Activated T-cell treated with anti-CD3 and anti-CD28 coated beads for 48 hours (primary cell): ENCODE measurements at places on chromosomes 4 and X.
A peak's percentile ranks its signal among the peaks of the same experiment; 100 is the strongest.

- DNase-seq = no peak
Observed at GRCh38 chrX:37370499-37371141, 21.5 kb downstream of the PRRG1 start.

GRCh38 chr4:86818211-86818610 is 31.0 kb downstream of the SLC10A6 start:
- no peak for DNase-seq

DNA sequence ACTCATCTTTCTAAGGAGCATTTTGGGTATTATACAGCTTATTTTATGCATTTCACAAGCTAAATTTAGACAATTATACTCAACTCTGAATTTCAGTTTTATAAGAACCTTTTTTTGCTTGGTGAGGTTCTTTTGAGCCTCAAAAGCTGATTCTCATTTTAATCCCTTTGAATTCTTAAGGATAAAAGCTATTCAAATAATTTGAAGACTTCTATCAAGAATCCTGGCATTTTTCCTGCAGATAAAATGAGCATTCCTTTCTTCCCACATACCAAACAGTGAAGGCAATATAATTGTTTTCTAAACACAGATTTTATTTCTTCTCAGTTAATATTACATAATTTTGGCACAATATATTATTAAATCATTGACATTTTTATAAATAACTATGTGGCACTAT is 118.4 kb upstream of the GPM6A start:
- no peak for DNase-seq

- DNase-seq = no peak
Observed at GRCh38 chr4:23023666-23024065, 330.9 kb downstream of the GBA3 start.

DNA sequence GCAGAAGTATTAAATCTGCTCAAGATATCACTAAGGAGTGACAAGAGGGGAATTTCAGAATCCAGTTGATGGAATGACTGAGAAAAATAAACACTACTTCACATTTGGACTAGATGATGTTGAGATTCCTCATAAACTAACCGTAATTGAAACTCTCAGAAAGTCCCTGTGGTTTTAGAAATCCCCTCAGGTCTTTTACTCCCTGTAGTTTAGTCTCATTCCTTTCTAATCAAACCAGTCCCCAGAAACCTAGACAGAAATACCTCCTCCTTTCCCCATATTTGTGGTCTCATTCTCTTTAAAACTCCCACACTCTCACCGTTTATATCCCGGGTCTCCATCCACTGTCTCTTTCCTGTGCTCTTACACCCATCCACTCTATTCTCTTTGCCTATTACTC is 15.0 kb upstream of the TLR1 start:
- no peak for DNase-seq

DNA sequence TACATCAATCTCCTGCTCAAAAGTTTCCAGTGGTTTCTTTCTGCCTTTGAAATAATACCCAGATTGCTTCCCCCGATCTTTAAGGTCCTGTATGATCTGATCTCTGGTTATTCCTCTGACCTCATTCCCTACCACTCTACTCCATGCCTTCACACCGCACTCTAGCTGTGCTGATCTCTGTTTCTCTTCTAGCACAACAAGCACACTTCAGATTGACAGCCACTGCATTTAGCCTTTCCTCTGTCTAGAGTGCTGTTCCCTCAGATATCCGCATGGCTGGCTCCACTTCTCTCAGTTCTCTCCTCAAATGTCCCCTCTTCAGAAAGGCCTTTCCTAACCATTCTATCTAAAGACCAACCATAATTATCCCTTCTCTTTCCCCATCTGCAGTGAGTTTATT is 370.4 kb upstream of the FGF13 start:
- DNase-seq = no peak

DNA sequence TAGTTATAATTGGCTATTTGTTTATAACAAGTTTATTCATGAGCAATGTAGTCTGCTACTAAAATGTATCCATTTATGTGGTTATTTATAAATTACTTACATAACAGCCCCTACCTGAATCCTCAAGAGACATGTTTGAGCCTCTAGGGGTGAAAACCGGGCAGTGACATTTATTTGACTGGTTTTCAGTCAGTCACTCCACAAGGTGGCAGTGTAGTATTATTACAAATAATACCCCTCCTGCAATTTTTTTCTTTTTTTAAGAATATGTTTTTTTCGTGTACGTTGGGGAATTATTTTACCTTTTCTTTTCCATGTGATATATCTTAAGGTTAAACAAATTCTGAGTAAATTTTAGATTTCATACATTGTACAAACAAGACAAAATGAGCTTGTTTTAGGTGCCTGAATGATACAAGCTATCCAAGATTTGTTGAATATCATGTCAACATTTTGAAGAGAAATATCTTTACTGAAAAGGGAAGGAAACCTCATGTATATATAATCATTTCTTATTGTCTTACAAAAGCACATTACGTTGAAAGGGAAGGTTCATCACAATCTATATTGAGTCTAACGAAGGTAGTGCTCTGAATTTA is 598.7 kb upstream of the TECRL start:
- no peak for DNase-seq

DNA sequence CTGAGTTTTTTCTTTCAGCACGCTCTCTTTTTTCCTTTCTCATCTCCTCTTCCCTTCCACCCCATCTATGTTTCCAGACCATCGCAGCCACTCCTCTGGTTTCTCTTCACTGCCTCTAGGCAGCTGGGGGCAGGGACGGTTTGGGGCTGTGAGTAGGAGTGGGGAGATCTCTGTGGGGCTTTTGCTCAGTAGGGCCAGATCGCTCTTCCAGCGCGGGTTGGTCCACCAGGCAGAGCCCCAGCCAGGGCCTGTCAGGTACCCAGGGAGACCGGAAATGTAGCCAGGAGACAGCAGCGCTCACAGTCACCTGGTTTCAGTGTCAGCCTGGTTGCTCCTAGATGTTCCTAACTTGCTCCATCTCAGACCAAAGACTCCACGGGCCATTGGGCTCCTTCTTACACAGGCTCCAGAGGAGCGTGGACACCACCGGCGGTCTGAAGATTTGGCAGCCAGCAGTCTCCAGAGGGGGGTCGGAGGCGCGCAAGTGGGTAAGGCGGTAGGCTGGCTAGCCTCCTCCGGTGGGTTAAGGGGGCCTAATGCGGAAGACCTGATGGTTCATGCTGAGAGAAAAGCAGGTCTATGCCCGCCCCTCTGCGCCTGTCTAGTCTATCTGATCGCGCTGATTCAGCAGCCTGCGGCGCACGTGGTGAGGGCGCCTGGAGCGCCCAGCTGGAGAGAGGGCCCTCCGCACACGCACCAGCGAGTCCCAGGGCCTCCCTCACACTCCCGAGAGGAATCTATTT is 1.8 kb downstream of the FGF5 start:
- no peak for DNase-seq

- DNase-seq = no peak
Observed at GRCh38 chr4:39541987-39542610, 14.9 kb upstream of the UGDH start.

DNA sequence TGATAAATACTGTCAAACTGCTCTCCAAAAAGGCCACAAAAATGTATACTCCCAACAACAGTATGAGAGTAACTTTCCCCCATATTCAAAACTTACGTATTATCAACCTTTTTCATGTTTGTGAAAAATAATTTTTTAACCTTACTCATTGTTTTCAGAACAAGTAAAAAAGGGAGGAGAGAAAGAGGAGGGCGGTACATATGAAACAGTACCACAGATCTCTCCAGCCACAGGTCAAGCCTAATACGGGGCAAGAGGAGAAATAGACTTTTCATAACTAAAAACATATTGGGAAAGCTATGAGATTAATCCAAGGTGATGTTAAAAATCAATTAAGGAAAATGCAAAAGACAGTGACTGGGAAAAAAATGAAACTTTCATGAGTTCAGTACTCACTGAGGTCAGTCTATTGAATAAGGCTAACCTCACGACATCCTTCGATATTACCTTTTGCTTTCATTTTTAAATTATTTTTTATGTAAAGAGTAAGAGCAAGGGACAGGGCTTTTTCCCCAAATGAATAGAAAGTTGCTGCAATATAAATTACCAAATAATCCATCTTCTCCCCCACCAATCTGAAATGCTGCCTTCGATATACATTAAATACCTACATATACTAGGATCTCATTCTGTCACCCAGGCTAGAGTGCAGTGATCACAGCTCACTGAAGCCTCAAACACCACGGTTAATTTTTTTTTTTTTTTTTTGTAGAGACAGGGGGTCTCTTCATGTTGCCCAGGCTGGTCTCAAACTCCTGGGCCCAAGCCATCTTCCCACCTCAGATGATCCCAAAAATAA is 25.3 kb downstream of the FBXW7 start:
- no peak for DNase-seq

GRCh38 chr4:182307746-182308145 is 64.5 kb downstream of the TENM3 start:
- DNase-seq = no peak

DNA sequence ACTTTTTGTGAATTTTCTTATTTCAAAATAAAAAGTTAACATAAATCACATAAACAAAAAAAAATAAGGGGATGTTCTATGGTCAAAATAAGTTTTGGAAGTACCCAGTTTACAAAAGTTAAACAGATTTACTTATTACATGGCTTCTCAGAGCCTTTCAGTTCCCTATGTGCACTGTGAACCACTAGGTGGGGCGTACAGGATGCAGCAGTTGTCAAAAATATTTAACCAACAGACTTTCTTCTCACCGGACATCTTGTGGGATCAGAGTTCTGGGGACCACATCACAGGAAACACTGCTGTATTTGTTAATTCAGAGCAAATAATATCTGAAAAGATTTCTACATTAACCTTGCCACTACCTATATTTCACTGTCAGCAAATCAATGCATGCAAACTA is 74.1 kb downstream of the SMARCA1 start:
- no peak for DNase-seq

GRCh38 chr4:121693450-121693849 is 3.3 kb downstream of the ANXA5 start:
- no peak for DNase-seq

DNA sequence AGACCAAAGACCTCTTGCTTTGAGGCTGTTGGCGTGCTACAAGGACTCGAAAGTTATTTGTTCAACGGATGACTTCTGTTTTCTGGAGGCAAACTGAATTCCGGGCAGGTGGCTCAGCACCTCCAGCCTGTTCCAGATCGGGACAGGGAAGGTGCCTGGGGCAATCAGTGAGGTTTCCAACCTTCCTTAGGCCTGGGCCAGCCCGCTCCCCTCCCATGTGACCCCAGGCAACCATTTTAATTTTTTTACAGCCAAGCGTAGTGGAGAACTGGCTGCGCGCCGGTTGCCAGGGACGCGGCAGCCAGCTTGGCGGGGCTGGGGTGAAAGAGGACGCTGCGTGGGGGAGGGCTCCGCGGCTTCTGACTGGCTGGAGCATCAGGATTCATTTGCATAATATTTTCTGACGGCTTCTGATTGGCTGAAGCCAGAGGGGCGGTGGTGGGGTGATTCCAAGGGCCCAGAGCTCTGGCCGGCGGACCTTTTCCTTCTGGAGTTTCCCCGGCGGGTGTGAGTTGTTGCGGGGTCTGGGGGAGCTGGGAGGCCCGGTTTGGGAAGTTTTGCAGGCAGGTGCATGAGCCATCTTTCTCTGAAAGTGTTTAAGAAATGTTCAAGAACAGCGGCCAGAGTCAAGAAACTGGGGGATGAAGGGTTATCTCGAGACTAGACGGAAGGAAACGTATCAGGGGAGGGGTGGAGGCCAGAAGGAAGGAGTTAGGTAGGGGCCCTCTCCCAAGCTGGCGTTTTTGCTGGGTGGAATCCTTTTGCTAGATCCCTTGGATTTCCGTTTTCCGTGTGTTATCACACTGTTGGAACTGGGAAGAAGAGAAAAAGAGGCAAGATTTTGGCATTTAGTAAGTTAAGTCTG is at the start of gene MID1IP1:
Gene MID1IP1, plus strand, starts transcription at position 479 of the 865 bp plus-strand sequence. CDS start 3,488 bp downstream, outside the sequence.
- DNase-seq = peak; percentile 70

- DNase-seq = no peak
Observed at GRCh38 chrX:10831716-10832502, 211.5 kb upstream of the MID1 start.

- no peak for DNase-seq
Observed at GRCh38 chr4:8092282-8092681, 66.3 kb downstream of the ABLIM2 start.

GRCh38 chr4:99614491-99614890 is 39.9 kb downstream of the MTTP start:
- no peak for DNase-seq

DNA sequence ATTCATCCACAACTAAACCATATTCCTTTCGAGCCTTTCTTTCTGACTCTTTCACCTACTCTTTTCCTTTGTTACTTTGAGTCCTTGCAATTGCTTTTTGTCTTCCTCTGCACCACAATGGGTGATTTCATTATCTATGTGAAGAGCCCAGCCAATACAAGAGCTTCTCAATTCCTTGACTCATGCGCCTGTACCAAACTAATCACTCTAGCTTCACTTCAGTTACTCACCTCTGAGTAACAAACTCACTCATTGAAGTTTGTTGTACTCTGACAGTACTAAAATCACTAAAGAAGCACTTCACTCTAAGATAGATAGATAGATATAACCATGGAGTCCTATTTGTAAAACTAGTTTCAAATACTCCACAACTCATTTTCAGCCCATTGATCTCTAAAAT is 191.7 kb upstream of the EPHA5 start:
- DNase-seq = no peak

GRCh38 chrX:17547658-17548057 is 172.7 kb downstream of the NHS start:
- DNase-seq = no peak
